NCI-H2029 treated with DMSO at 0.1 percent for 48 hours (cell line): ENCODE measurements at places on chromosomes 6 and 20.
A peak's percentile ranks its signal among the peaks of the same experiment; 100 is the strongest.

DNA sequence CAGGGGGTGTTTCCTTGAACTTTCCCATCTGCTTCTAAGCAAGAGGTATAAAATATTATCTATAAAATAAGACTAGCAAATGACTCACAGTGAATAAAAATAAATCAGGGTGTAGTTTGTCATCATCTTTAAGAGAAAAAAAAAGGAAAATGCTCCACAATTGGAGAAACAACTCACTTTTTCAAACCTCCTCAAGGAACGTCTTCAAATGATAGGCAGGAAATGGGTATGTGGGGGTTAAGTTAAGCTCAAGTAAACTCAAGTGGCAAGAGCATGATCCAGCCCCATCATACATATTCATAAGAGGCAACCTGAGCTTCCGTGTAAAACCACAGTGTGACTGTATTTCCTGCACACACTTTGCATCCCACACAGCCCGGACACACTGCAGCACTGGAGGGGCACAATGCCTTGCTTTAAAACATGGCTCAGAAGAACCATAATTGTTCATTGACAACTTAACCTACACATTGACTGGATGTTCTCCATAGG is 58.5 kb upstream of the CEP85L start:
- DNase-seq, result peak; percentile 80

GRCh38 chr20:13690943-13691342 is 52.2 kb upstream of the TASP1 start:
- DNase-seq, result no peak

GRCh38 chr6:111517965-111518364 is 34.9 kb upstream of the REV3L start:
- no peak for DNase-seq

DNA sequence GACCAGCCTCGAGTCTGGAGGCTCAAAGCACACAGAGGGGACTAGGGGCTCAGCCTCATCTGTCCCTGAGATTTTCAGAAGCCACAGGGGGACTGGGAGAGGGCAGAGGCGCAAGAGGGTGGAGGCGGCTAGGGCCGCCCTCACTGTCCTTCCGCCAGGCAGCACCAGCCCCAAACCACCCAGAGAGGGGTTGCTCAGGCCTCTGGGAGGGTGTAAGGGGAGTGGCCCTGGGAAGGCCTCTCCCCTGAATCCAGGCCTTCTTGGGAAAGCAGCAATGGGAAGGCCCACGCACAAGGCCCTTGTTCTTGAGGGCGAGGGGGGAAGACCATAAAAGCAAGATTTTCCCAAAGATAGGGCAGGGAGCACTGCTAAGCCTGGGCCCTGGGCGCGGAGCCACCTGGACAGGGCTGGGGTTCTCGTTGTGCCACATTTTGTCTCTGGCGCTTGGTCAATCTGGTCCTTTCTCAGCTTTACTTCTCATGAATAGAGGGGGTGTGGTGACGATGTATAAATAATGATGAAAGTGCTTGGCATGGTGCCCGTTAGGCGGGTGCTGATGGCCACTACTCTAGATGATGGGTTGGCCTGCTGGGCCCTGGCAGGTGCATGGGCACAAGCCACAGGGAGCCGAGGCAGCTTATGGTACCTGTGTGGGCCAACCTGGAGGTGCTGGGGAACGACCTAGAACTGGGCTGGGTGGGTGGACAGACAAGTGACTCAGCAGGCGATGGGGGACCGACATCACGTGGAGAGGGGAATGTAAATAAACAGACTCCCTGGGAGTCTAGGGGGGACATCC is 4.8 kb downstream of the SAMD10 start:
- peak; percentile 76 for DNase-seq

DNA sequence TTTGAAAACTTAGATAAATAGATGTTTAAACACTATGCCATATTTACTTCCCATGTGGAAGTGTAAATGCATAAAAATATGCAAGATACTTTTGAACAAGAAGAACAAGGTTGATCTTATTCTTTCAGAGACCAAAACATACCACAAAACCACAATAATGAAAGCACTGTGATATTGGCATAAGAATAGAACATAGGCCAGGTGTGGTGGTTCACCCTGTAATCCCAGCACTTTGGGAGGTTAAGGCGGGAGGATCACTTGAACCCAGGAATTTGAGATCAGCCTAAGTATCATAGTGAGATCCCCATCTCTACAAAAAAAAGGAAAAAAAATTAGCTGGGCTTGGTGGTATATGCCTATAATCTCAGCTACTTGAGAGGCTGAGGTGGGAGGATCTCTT is 66.5 kb downstream of the KCNS1 start:
- no peak for DNase-seq

- no peak for DNase-seq
Measured at GRCh38 chr6:143806282-143807102, 36.6 kb upstream of the LTV1 start.

- DNase-seq, result no peak
Measured at GRCh38 chr6:166582258-166582657, 4.2 kb downstream of the RAMACL start.

GRCh38 chr6:163943607-163944385 is 529.3 kb downstream of the QKI start:
- no peak for DNase-seq

DNA sequence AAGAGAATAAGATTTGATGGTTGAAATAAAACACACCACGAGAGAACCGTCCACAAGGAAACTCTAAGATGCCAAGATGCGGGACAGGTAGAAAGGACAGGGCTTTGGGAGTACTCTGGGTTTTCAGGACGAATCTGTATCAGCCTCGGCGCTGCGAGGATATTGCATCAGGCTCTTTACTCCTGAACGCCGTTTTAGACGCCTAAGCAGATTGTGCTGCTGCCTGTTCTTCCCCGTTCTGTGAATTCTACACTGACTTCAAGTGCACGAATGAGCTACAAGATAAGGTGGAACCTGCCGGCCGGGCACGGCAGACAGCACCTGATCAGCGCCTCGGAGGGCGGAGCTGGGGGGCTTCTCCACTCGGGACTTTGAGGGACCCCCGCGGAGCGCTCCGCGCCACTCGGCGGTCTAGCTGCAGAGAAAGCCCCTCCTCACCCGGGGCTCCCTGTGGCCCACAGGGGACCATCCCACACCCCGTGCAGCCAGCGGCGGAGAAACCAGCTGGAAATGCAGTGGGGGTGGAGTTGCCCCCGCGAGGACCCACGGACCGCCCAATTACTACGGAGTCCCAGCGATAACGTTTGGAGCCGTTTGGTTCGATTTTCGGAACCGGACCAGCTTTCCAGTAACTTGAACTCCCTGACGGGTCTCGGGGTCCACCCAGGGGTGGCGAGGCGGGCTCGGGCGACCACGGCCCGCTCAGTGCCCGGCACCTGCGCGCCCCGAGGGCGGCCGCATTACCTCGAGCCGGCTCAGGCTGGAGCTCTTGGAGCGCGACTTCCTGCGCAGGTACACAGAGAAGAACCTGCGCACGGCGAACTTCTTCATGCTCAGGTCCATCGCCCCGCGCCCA is 646 bp downstream of the RPS6KA2 start:
- DNase-seq, result no peak

GRCh38 chr6:22306741-22307466 is 10.1 kb upstream of the PRL start:
- no peak for DNase-seq

DNA sequence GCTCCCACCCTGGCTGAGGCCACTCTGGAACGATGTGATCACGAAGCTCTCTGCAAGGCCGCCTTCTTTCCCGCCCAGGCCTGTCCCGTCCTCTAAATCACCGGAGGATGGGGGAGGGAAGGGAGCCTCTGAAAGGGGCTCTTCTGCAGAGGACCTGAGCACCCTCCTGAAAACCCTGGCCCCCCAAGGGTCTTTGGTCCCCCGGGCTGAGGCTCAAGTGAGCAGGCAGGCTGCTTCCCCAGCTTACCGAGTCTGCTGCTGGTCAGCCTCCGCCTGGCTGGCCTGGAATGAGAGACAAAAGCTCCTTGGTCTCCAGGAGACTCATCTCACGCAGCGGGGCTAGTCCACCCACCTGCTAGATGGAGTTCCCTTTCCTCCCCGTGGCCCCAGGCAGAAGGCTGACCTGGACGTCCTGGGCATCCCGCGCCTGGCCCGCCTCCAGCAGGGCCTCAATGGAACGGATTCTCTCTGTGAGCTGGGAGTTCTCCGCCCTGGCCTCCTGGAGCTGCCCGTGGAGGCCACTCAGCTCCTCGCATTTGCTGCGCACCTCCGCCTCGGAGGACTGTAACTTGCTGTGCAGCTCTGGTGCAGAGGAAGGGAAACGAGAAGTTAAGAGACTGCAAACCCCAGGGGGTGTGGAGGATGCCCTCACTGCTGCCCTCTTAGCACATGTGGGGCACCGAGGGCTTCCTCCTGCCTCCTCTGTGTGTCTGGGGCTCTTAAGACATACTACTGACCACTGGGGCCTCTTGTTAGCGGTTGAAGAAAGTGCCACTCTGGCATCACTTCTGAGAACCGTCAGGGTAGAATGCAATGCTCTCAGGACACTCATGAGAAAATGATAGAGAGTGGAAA is 54.7 kb downstream of the RRBP1 start:
- no peak for DNase-seq

- no peak for DNase-seq
Measured at GRCh38 chr6:84156306-84156705, 71.1 kb downstream of the CEP162 start.

DNA sequence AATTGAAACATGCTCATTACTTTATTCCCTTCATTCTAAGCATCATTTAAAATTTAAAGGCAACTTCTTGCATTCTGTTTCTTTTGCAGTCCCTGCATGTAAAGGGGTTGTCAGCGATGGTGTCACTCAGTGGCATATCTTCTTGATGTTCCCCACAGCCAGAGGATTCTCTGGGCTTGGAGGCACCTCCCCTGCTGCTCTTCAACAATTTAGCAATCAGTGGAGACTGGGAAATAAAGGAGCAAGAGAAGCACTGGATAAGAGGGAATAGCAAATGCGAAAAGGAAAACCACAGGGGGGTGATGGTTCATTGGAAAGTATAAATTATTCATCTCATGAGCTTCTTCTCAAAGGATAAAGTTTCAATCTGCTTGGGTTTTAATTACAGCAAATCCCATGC is 30.7 kb upstream of the MC3R start:
- DNase-seq, result no peak

GRCh38 chr6:39865011-39865888 is 69.0 kb downstream of the MOCS1 start:
- peak; percentile 60 for DNase-seq

DNA sequence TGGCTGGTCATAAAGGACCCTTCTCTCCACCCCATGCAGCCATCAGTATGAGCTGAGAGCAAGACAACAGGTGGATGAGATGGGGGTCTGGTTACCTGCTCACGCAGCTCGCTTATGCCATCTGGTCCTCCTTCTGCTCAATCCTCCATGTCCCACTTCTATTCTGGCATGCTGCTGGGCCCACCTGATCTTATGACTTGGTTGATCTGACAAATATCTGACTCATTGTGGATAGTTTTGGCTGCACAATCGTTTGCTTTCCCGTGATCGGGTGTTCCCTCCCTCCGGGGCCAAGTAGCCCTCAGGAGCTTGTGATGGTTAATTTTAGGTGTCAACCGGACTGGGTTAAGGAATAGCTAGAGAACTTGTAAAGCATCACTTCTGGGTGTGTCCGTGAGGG is 26.6 kb upstream of the ELMO2 start:
- DNase-seq, result no peak

DNA sequence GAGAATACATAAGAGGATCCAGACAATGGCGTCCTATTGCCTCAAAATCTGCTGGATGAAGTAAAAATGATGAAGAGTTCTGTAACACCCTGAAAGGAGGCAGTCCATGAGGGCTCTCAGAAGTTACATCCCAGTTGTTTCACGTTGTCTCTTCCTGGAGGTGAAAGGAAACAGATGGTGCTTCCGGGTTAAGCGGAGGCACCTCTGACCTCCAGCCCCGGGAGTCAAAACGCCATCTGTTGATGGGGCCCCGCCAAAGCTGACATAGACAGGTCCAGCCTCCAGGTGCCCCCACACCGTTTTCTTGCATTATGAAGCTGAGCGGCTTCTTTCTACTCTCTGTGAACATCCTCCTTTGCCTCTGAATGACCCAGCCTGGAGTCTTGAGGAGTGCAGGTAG is 9.5 kb downstream of the SEMG2 start:
- DNase-seq, result no peak

GRCh38 chr6:90463874-90464273 is 123.0 kb downstream of the MAP3K7 start:
- DNase-seq, result no peak

- DNase-seq, result no peak
Measured at GRCh38 chr20:33689973-33690372, 3.8 kb upstream of the E2F1 start.

- DNase-seq, result no peak
Measured at GRCh38 chr6:32790306-32790705, 26.5 kb downstream of the HLA-DOB start.

DNA sequence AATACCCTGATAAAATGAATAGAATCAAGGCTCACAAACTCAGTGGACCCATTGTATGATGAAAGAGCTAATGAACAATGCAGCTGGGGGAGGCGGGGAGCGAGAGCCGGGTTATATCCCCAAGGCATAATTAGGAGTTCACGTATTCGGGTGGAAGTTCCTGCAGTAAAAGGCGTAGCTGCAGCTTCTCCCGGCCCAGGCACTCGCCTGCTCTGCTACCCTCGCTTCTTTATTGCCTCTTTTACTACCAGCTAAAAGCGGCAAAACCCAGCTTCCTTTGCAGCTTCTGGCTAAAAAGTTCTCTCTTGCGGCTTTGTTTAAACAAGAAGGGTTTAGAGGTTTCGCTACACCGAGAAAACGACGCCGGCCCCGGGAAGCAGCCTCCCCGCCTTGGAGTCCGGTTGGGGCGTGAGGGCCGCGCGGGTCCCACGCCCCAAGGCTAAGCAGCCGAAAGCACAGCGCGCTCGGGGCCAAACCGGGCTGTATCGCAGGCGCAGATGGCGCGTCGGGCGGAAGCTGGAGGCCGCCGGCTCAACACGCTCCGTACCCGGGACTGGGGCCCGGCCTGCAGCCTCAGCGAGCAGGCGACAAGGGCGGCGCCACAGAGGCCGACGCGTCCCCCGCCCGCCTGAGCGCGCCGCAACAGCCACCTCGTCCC is 1.6 kb downstream of the ZBTB2 start:
- DNase-seq, result no peak

- DNase-seq, result no peak
Measured at GRCh38 chr6:78629154-78629721, 238.1 kb upstream of the IRAK1BP1 start.

DNA sequence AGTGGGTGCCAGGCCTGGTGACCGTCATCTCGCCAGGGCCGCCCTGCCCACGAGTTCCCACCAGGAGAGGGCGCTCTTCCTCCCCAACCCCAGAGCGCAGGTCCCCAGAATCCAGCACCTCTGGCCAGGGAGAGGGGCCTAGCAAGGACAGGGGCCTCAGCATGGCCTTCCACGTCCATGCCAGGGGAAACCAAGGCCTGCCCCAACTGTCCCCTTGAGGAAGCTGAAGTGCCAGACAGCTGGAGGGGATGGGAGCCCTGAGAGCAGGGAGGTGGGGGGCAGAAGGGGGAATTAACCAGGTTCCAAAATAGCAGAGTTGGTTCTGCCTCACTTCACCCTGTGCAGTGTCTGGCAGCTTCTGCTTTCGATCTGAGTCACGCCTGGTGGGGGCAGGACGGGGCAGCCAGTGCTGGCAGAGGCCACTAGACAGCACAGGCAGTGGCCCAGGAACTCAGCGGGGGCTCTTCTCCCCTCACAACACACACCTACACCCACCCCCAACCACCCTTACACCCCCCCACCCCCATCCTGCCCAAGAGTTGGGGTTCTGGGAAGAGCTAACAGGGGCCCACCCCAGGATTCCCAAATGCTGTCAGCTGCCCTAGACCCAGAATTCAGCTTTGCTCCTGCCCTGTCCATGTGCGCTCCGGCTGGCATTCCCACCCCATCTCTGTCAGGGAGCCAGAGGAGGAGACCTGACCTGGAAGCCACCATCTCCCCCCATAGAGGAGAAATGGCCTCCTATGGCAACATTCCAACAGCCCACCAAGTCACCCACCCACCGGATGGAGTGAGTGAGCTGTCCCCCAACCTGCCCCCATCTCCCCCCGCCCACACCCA is 29.2 kb downstream of the TFEB start:
- DNase-seq, result no peak
